A549 treated with CpdA at 1 μM for 4 hours (cell line): ENCODE measurements at places on chromosomes 11 and 22. TPM values are rescaled to one million over a fixed set of nuclear protein-coding genes. Genes with fewer than 3 reads are reported as not detected.

XKR3 gene
- total RNA-seq, result not detected in 5 replicates

APOA4 gene
- not detected in 5 replicates for total RNA-seq

OR8G5 gene
- not detected in 5 replicates for total RNA-seq

CHRM4 gene
- 0.43 to 0.75 TPM (median 0.55 TPM) in 5 replicates for total RNA-seq

KLHDC7B gene
- total RNA-seq, result 0.02 to 0.05 TPM (median 0.05 TPM) in 3 of 5 replicates, not detected in the others

RELT gene
- 7.2 to 10.6 TPM (median 10.3 TPM) in 5 replicates for total RNA-seq

OR8H3 gene
- total RNA-seq, result not detected in 5 replicates

KRTAP5-10 gene
- not detected in 5 replicates for total RNA-seq

FADS1 gene
- 113 to 152 TPM (median 135 TPM) in 5 replicates for total RNA-seq

GPHA2 gene
- total RNA-seq, result not detected in 5 replicates

SAA1 gene
- total RNA-seq, result 0.30 to 0.59 TPM (median 0.39 TPM) in 3 of 5 replicates, not detected in the others

IGSF22 gene
- total RNA-seq, result 0.02 TPM in 1 of 5 replicates, not detected in the others

PANX1 gene
- total RNA-seq, result 18.4 to 22.2 TPM (median 19.5 TPM) in 5 replicates

PHF5A gene
- 62.0 to 76.5 TPM (median 68.6 TPM) in 5 replicates for total RNA-seq

CALCA gene
- 0.03 TPM in 1 of 5 replicates, not detected in the others for total RNA-seq

C22orf15 gene
- total RNA-seq, result not detected in 5 replicates

MRGPRE gene
- 0.15 to 0.19 TPM in 2 of 5 replicates, not detected in the others for total RNA-seq

KCNQ1 gene
- 0.24 to 0.83 TPM (median 0.43 TPM) in 5 replicates for total RNA-seq
